Natural killer cell treated with Interleukin-12 subunit alpha and Interleukin-12 subunit beta and Interleukin-15 and Interleukin-18, amount 100 ng/mL, for 72 hours (primary cell): ENCODE measurements at places on chromosomes 12 and 14. TPM values are rescaled to one million over a fixed set of nuclear protein-coding genes. Genes with fewer than 3 reads are reported as not detected.
A peak's percentile ranks its signal among the peaks of the same experiment; 100 is the strongest.

DNA sequence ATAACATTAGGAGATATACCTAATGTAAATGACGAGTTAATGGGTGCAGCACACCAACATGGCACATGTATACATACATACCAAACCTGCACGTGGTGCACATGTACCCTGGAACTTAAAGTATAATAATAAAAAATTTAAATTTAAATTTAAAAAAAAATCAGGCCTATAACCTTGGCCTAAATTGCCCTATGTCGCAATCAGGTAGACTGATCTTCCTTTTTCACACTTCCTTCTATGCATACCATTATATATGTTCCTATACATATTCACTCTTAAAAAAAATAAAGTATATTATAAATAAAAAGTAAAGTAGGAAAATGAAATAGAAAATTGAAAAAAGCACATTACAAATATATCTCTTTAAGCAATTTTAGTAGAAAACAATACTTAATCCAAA lies 117.7 kb upstream of the GARIN2 start:
- no peak overlapping the region for H3K27ac ChIP-seq
- no peak for DNase-seq
- H3K36me3 ChIP-seq, result peaks cover 4% of the 10 kb centered on the region
- no peak overlapping the region for H3K4me3 ChIP-seq
- H3K4me1 ChIP-seq, result no peaks in the 10 kb centered on the region

DNA sequence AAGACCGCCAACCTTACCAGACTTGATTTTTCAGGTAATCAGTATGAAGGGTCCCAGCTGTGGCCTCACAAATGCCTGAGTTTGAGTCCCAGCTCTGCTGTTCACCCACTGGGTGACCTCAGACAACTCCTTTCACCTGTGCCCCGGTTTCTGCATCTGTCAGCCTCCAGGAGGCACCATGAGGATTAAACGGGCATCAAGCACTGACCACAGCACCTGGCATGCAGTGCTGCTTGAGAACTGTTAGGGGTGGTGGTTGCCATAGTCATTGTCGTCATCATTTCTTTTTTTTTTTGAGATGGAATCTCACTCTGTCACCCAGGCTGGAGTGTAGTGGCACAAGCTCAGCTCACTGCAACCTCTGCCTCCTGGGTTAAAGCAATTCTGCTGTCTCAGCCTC lies 57.9 kb downstream of the PHETA1 start:
- H3K4me3 ChIP-seq, result no peak overlapping the region
- no peak for DNase-seq
- no peak overlapping the region for H3K27ac ChIP-seq
- peaks cover under 1% of the 10 kb centered on the region for H3K36me3 ChIP-seq
- H3K4me1 ChIP-seq, result peaks cover 4% of the 10 kb centered on the region

DNA sequence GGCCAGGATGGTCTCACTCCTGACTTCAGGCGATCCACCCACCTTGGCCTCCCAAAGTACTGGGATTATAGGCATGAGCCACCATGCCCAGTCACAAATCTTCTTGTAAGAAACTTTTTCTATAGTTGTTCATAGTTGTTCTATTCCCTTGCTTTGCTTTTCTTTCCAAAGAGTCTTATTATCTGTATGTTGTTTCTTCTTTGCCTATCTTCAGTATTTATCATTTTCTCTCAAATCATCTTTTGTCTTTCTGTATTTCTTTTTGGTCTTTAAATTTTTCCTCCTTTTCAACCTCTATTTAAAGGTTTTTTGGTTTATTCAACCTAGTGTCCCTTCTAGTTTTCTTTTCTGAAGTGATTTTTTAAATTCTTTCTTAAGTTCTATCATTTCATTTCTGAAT lies 68.7 kb downstream of the LRP6 start:
- H3K27ac ChIP-seq, result no peak overlapping the region
- peaks cover 21% of the 10 kb centered on the region for H3K36me3 ChIP-seq
- no peak overlapping the region for H3K4me3 ChIP-seq
- H3K4me1 ChIP-seq, result no peaks in the 10 kb centered on the region

DNA sequence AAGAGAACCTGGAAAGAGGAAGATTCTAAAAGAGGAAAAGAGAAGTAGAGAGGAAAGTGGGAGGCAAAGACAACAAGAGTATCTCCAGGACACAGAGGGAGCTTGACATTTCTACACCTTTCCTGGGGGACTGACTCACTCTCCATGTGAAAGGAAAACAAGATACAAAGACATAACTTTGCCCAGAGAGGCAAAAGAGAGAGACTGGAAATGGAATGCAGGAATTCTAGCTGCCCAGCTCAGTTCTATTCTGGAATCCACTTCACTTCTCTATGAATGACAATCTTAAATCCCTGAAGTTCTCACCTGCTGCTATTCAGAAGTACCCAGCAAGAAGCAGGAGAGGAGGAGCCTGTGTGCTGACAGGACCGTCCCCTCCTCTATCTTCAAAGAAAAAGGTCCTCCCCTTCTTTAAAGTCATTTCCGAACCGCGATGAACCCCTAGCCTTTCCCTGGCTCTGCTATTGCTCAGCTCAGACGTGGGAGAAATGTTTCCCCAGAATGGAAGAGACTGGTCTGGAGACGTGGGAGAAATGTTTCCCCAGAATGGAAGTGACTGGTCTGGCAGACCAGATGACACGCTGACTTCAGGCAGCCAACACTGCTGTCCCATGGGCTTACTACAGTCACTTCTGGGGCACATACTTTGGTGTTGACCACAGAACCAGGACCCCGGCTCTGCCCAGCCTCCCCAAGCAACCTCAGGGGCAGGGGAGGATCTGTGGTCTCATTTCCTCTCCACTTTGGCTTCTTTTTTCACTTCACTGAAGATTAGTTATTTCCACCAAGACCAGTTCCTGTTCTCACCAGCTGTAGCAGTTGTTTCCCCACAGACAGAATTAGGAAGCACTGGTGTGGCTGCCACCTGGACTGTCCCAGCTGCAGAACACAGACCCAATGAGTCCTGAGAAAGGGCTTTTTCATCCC lies 8.3 kb downstream of the FMNL3 start:
- H3K4me3 ChIP-seq, result peak overlapping the region; percentile 83
- peak; percentile 83 for DNase-seq
- H3K27me3 ChIP-seq, result no peaks in the 10 kb centered on the region
- H3K27ac ChIP-seq, result peak overlapping the region; percentile 88
- H3K4me1 ChIP-seq, result peaks cover 56% of the 10 kb centered on the region

GRCh38 chr12:131115766-131116467 lies 162.2 kb downstream of the ADGRD1 start:
- no peak overlapping the region for H3K4me3 ChIP-seq
- no peak overlapping the region for H3K27ac ChIP-seq
- H3K27me3 ChIP-seq, result peaks cover 15% of the 10 kb centered on the region
- DNase-seq, result no peak
- no peaks in the 10 kb centered on the region for H3K36me3 ChIP-seq

GRCh38 chr12:61999311-61999710 lies 260.9 kb upstream of the USP15 start:
- DNase-seq, result no peak
- H3K36me3 ChIP-seq, result no peaks in the 10 kb centered on the region
- H3K27me3 ChIP-seq, result peaks cover 4% of the 10 kb centered on the region
- H3K4me1 ChIP-seq, result no peaks in the 10 kb centered on the region

DNA sequence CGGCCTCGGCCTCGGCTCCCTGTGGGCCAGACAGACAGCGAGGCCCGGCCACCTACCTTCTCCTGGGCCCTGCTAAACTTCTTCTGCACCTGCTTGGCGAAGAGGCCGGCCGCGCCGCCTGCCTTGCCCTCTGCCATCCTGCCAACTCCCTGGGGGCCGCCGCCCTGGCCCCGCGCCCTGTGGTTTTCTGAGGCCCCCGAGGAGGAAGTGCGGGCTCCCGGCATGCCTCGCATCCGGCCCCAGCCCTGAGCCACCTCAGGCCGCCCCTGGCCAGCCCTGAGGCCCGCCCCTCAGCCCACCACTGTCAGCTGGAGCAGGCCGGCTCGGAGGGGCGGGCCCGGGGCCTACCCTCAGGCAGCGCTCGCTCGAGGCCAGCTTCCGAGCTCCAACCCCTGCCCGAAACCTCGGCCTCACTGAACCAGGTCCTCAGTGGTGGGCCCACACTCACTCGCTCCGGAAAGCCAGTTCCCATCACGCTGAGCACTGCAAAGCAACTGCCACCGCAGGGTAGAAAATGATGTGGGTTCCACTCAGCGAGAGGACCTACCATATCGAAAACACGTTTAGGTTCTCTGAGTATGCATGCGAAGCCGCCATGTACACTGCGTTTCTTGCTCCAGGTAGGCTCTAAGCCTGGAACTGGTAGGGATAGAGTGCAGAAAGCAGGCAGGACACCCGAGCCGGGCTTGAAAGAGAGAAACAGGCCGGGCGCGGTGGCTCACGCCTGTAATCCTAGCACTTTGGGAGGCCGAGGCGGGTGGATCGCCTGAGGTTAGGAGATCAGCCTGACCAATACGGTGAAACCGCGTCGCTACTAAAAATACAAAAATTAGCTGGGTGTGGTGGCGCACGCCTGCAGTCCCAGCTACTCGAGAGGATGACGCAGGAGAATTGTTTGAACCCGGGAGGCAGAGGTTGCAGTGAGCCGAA lies at the start of gene BIN2:
BIN2 (minus strand) TSS at position 209 of the 930 bp plus-strand sequence; CDS start at position 137, 72 bp downstream.
- peak within 1 kb of the TSS; percentile 95 for H3K27ac ChIP-seq
- peak; percentile 94 for DNase-seq
- peaks cover 17% of the 10 kb centered on the region for H3K36me3 ChIP-seq
- H3K27me3 ChIP-seq, result no peaks in the 10 kb centered on the region

DNA sequence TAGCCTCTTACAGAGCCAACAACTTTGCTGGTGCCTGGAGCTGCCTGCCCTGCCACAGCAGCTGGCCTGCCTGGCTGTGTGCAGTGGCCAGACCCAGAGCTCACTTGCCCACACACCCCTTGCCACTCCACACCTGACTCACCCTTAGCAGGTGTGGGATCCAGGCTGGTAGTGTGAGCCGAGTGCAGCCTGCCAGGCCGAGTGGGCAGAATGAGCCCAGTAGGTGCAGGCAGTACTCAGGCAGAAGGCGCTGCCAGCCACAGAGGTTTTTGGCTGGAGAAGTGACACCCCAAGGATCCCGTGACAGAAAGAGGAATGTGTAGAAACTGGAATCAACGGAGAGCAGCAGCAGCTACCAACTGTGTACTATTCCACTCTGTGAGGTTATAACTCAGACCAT lies 29.8 kb upstream of the PYGL start:
- H3K27me3 ChIP-seq, result peaks cover 18% of the 10 kb centered on the region
- no peaks in the 10 kb centered on the region for H3K4me1 ChIP-seq
- H3K36me3 ChIP-seq, result no peaks in the 10 kb centered on the region

GRCh38 chr14:105094193-105094907 lies 29.1 kb upstream of the GPR132 start:
- peaks cover 6% of the 10 kb centered on the region for H3K4me1 ChIP-seq
- no peak for DNase-seq
- H3K27ac ChIP-seq, result no peak overlapping the region
- no peaks in the 10 kb centered on the region for H3K36me3 ChIP-seq
- peak overlapping the region; percentile 60 for H3K4me3 ChIP-seq

GRCh38 chr12:132491138-132491663 lies 1.2 kb downstream of the FBRSL1 start:
- no peaks in the 10 kb centered on the region for H3K36me3 ChIP-seq
- peak overlapping the region; percentile 82 for H3K4me3 ChIP-seq
- no peaks in the 10 kb centered on the region for H3K27me3 ChIP-seq
- no peak for DNase-seq
- peaks cover 43% of the 10 kb centered on the region for H3K4me1 ChIP-seq

GRCh38 chr12:28292699-28293098 lies 102.4 kb downstream of the CCDC91 start:
- DNase-seq, result no peak
- peaks cover 39% of the 10 kb centered on the region for H3K36me3 ChIP-seq
- H3K27me3 ChIP-seq, result no peaks in the 10 kb centered on the region
- no peak overlapping the region for H3K4me3 ChIP-seq

- no peak overlapping the region for H3K4me3 ChIP-seq
- no peak overlapping the region for H3K27ac ChIP-seq
- peaks cover 18% of the 10 kb centered on the region for H3K27me3 ChIP-seq
- no peaks in the 10 kb centered on the region for H3K4me1 ChIP-seq
- H3K36me3 ChIP-seq, result no peaks in the 10 kb centered on the region
These were observed 250.3 kb downstream of the SPTSSA start for GRCh38 chr14:34211732-34212131.

- H3K27me3 ChIP-seq, result peaks cover 11% of the 10 kb centered on the region
- H3K27ac ChIP-seq, result no peak overlapping the region
- H3K36me3 ChIP-seq, result no peaks in the 10 kb centered on the region
- DNase-seq, result no peak
- no peak overlapping the region for H3K4me3 ChIP-seq
- no peaks in the 10 kb centered on the region for H3K4me1 ChIP-seq
These were observed 51.2 kb downstream of the OTX2 start for GRCh38 chr14:56759094-56759493.

DNA sequence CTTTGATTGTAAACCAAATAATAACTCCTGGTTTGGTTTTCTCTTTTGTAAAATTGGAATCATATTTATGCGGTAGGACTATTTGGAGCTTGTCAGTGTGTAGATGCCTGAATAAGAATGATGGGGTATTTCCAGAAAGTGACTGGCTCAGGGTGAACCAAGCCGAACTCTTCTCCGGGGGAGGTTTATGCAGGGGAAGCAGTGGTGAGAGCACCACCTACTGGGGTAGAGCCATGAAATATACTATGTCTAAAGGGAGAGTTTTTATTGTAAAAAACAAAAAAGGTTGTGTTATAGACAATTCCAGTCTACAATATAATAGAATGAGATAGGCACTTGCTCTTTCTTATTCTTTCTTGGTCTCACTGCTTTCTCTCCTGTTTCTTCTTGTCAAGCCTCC lies 222.9 kb upstream of the SLC16A7 start:
- no peak for DNase-seq
- no peaks in the 10 kb centered on the region for H3K36me3 ChIP-seq
- H3K27ac ChIP-seq, result no peak overlapping the region
- H3K27me3 ChIP-seq, result no peaks in the 10 kb centered on the region

GRCh38 chr12:44286821-44287505 lies 451.1 kb downstream of the TMEM117 start:
- no peak overlapping the region for H3K4me3 ChIP-seq
- no peaks in the 10 kb centered on the region for H3K36me3 ChIP-seq
- no peak overlapping the region for H3K27ac ChIP-seq
- H3K27me3 ChIP-seq, result no peaks in the 10 kb centered on the region

GRCh38 chr12:66620688-66621087 lies 58.2 kb downstream of the GRIP1 start:
- H3K27me3 ChIP-seq, result peaks cover 9% of the 10 kb centered on the region
- H3K27ac ChIP-seq, result no peak overlapping the region
- H3K4me3 ChIP-seq, result no peak overlapping the region
- H3K36me3 ChIP-seq, result no peaks in the 10 kb centered on the region
- no peaks in the 10 kb centered on the region for H3K4me1 ChIP-seq

DNA sequence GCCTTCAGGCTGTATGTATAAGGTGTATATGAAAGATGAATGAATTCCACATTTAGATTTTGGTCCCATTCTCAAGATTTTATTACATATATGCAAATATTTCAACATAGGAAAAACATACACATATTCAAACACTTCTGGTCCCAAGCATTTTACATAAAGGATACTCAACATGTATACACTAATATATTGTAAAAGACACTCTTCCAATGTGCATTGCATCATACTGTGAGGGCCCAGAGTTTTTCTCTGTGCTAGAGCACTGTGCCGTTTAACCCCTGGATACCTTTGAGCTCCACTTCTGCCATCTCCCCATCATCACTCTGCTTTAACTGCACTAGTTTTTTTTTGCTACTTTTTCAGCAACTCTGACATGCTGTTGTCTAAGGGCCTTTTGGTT lies 48.1 kb downstream of the ZDHHC17 start:
- DNase-seq, result no peak
- no peak overlapping the region for H3K4me3 ChIP-seq
- H3K27ac ChIP-seq, result peak overlapping the region; percentile 5
- no peaks in the 10 kb centered on the region for H3K36me3 ChIP-seq

The EML1 gene
- total RNA-seq, result not detected

The FAM181A gene
- total RNA-seq, result not detected

The SMAGP gene
- 11.5 TPM for total RNA-seq

The KLHL33 gene
- 0.43 TPM for total RNA-seq

The LALBA gene
- total RNA-seq, result not detected
